ENCODE measurements at places on chromosomes 7 and 10.
A peak's percentile ranks its signal among the peaks of the same experiment; 100 is the strongest.

- no peak for DNase-seq
Observed at GRCh38 chr10:107914450-107915214, 750.1 kb upstream of the SORCS1 start.

DNA sequence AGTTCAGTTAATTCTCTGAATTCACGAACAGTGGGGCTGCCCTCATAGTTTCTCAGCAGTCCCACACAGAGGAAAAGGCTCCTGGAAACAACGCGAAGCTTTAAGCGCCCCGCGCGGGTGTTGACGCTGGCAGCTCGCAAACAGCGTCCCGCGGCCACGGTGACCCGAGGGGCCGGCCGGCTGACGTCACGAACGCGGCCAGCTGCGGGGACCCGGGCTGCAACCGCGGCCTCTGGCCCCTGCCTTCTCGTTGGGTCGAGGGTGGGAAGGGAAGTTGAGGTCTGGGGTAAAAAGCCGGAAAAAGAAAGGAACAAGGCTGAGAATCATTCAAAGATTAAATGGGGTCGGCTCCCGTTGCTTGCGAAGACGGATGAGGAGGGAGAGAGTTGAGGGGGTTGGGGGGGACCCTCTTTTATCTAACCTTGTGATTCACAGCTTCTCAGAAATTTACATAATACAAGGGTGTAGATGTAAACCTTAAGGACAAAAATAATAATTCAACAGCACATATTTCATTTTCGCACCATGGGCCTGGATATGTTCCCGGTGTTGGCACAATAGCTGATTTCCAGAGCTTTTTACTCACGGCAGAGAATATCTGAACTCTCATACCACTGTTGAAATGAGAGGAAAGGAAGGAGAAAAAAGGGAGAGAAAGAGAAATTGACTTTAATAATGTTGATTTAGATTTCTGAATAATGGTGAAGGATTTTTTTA lies 7.3 kb upstream of the FEZF1 start:
- DNase-seq: no peak

- DNase-seq: no peak
Observed at GRCh38 chr10:18350340-18350739, 210.1 kb downstream of the CACNB2 start.

GRCh38 chr7:2962865-2963264 lies 80.8 kb downstream of the CARD11 start:
- no peak for DNase-seq

- DNase-seq: no peak
Observed at GRCh38 chr10:86730227-86730626, 26.2 kb upstream of the BMPR1A start.

GRCh38 chr7:55534262-55534915 lies 37.9 kb downstream of the VOPP1 start:
- peak; percentile 85 for DNase-seq

DNA sequence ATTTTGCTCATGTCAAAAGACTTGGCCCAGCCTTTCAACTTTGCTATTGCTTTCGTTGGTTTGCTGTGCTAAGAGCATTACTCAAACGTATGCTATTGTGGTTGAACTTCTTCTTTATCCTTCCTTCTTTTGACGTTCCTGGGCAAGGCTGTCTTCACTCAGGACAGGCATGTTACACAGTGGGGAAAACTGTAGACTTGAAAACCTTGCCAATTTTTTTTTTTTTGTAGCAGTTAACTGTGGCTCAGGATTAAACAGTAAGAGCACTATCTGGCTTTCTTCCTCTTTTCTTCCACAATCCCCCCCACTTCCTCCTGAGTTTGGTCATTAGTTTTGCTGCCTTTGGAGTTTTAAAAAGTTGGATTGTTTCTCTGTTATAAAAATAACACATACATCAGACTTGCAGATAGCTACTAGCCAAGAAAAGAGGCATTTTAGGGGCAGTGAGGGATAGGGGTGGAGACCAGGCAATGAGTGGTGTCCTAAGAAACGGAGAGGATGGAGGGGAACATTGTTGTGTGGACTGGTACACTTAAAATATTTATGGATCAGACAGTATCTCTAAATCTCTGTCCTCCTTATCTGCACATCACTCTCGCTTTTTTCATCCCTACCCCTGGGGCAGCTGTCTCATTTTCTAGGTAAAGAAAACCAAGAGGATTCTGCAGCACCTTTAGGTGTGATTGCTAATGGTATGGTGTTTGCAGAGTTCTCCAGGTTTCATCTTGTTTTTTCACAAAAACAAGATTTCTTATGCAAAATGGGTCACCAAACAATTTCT lies 181.7 kb downstream of the LRMDA start:
- no peak for DNase-seq

DNA sequence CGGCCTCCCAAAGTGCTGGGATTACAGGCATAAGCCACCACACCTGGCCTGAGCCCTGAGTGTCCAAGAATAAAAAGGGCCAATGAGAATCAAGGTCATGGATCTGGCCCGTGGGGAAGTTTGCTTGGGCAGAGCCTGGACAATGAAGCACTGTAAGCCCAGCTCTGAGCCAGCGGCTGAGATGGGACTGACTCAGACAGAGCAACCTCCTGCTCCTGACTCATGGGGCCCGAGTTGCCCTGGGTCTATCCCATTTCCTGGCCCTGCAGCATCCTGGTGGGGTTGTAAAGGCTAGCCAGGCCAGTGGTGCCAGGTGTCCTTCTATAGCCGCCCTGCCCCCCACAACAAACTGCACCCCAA lies 5.2 kb upstream of the MYH16 start:
- DNase-seq: no peak

DNA sequence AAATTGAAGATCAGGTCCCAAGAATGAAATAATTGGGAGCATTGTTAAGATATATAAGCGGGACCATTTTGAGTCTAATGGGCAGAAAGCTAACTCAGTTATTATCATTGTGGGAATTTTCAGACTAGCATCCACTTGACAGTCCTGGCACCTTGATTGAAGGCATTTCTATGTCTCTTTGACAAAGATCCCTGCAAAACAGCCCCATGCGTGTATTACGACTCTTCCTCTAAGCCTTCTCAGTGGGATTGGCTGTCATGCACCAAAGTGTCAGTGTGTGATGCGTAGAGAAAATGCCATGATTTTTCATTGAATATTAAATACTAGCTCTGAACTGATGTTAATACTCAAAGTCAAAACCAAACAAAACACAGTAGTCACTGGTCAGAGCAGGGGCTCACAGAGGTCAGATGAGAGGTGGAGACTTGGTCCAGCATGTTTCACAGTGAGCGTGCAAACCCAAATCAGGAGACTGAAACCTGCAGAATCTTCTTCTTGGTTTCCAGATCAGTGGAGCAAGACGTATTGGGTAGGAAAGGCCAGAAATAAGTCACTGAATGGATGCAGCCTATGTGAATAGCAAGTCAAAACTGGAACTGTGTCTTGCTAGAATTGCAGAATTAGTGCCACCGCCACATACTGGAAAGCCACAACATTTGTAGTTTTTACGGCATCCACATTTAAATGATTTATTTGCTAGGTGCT lies 303.6 kb upstream of the AKR1E2 start:
- no peak for DNase-seq

DNA sequence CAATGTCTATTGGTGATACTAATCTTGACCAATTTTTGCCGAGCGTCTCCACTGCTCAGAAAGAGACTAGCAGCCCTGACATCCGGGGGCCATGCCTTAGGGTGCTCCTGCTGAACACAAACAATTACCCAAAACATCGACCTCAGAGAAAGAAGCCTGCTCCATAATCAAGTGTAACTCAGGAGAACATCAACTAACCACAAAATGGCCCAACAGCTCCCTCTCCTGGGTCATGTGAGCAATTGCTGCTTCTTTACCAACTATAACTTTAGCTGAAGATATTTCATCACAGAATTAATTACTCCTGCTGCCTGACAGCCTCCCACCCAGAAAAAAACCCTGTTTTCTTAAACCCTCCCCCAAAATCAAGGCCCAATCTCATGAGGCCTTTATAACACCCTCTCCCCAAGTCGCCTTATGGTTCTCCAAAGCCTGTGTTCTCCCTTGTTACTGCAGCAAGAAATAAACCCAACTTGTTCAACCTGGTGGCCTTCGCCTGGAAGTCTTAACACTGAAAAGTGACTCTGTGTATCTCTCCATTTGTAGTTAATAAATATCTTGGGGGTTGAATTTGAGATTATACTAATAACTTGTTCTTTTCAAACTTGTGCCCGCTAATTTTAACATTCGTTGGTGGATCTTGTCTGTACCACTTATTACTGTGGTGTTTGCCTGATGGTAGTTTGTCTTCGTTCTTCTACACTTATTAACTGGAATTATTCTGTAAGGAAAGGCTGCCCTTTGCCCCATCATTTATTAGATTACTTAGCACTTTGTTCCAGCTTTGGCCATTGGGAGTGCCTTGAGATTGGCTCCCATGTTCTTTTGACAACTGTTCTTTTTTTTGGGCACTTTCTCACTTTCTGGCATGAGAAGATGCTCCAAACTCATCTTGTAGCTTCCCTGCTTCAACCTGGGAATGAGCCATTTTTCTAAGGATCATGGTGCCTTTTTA lies 21.2 kb upstream of the RAMP3 start:
- peak; percentile 68 for DNase-seq

DNA sequence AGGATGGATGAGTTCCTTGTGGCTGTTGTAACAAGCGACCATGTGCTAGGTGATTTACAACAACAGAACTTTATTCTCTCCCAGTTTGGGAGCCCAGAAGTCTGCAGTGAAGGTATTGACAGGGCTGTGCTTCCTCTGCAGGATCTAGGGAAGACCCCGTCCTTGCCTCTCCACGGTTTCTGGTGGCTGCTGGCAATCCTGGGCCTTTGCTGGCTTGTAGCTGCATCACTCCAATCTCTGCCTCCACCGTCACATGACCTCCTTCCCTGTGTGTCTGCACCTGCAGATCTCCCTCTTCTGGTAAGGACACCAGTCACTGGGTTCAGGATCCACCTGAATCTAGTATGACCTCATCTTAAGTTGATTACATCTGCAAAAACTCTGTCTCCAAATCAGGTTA lies 115.6 kb downstream of the GLRX3 start:
- DNase-seq: no peak

- no peak for DNase-seq
Observed at GRCh38 chr7:95391761-95392160, 4.4 kb downstream of the PON3 start.

GRCh38 chr7:12518920-12519681 lies 51.4 kb upstream of the SCIN start:
- DNase-seq: no peak

DNA sequence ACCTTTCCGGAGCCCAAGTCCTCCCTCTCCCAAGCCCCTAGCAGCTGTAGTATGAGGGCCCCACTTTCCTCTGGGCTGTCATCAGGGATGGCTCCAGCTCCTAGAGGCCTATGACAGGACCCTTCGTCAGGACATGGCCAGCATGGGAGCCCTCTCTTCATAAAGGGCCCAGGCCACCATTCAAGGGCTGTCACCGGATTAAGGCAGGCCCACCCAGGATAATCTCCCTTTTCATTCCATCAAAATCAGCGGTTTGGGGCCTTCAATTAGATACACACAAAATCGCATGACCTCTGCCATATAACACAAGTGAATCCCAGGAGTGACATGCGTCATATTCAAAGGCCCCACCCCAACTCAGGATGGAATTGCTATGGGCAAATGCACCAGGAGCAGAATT lies 12.2 kb upstream of the GDF10 start:
- no peak for DNase-seq

DNA sequence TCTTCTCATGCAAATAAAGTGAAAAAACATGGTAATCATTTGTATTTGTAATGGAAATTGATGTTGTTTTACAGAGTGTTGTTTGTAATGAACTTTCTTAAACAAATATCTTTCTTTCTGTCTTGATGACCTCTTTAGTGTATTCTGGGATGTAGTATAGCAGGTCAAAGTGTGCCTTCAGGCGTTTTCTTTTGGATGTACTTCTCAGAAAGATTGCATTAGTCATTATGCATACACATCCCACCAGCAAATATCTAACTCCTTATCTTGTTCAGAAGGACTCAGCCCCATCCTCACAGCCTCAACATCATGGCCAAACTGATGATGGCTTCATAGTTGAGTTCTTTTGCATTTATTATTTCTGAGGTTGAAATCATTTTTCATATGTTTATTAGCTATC lies 124.7 kb downstream of the LRRC18 start:
- no peak for DNase-seq

DNA sequence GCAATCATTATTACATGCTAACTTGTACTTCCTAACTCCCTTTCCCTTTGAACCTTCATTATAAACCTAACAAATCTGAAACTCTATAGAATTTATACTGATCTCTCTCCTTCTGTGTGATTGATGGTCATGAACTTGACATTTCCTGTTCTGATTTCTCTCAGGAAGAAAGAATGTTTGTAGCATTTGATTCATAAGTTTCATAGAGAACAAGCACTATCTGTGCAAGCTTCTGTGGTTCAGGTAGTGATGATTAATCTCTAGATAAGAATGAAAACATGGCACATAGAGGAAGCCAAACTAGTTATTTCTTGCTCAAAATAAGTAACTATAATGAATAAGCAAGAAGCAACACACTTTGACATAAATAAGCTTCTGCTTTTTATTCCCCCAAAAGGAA lies 34.2 kb downstream of the TFPI2 start:
- no peak for DNase-seq

DNA sequence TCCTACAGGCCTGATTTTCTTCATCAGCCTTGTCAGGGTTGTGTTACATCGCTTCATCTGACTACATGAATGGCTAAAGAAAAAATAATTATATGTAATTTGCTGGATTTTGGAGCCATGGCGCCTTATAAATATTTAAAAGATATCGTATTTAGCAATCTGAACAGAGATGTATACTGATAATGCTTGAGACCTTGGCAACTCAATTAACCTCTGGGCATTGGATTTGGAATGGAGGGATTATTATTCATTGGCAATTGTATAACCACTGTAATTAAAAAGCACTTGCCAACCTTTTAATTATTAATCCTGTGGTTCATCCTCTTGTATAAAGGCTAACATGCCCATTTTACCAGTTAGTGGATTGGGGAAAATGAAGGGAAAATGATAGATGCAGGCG lies 745.1 kb downstream of the CNTNAP2 start:
- no peak for DNase-seq

GRCh38 chr7:103751311-103751880 lies 238.1 kb downstream of the RELN start:
- no peak for DNase-seq

DNA sequence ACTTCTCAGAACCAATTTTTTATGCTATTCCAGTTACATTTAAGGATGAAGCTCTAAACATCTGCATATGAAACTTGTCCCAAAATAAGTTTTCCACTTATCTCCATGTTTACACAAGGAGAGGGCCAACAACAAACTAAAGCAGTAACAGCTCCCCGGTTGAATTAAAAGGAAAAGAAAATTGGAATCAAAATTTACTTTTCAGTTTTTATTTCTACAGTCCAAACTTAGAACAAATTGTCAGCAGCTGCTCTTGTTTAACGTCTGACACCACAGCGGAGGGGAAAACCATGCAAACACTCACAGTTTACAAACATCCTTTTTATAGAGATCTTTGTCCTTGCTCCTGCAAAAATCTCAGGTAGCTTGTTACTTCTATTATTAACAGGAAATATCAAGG lies 101.3 kb downstream of the COL28A1 start:
- no peak for DNase-seq

GRCh38 chr10:26211781-26212444 lies 4.7 kb upstream of the GAD2 start:
- DNase-seq: no peak

Measured in stimulated activated CD4-positive, alpha-beta T cell treated with anti-CD3 and anti-CD28 coated beads, Interleukin-1b, Interleukin-23, amount 100 ng/mL, for 48 hours (primary cell).